A549 (cell line): ENCODE measurements at places on chromosomes 1 and 21. TPM values are rescaled to one million over a fixed set of nuclear protein-coding genes. Genes with fewer than 3 reads are reported as not detected.

- no peak for DNase-seq
Observed at GRCh38 chr1:158045639-158046038, 52.2 kb downstream of the KIRREL1 start.

DNA sequence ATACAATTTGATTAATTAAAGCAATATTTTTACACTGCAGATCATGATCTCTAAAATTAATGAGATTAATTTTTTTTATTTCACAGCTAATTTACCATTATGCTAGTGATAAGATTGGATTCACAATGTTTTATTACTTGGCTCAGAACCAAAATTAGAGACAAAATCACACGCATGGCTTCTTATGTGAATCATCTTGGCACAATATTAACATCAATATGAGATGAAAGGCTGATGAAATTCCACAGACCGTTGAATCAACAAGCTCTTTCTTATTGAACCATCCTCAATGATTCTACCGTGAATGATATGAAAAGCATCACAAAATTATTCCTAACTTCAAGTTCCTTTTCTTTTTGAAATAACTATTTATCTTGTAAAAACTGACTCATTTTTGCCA is 544.9 kb downstream of the KCNT2 start:
- no peak for DNase-seq

Gene OR2W3
- not detected in 3 replicates for polyA plus RNA-seq

DNA sequence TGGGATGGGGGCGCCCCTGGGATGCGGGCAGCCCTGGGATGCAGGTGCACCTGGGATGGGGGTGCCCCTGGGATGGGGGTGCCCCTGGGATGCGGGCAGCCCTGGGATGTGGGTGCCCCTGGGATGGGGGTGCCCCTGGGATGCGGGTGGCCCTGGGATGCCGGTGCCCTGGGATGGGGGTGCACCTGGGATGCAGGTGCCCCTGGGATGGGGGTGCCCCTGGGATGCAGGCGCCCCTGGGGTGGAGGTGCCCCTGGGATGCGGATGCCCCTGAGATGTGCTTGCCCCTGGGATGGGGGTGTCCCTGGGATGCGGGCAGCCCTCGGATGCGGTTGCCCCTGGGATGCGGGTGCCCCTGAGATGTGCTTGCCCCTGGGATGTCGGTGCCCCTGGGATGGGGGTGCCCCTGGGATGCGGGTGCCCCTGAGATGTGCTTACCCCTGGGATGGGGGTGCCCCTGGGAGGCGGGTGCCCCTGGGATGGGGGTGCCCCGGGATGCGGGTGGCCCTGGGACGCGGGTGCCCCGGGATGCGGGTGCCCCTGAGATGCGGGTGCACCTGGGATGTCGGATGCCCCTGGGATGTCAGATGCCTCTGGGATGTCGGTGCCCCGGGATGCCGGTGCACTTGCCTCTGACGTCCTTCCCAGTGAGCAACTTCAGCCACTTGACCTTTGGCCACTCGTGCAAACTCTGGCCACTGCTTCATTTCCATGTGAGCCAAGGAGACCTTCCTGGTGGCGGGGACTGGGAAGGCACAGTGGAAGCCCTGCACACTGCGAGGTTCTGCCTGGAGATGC is 37.3 kb upstream of the SLC19A1 start:
- no peak for DNase-seq

DNA sequence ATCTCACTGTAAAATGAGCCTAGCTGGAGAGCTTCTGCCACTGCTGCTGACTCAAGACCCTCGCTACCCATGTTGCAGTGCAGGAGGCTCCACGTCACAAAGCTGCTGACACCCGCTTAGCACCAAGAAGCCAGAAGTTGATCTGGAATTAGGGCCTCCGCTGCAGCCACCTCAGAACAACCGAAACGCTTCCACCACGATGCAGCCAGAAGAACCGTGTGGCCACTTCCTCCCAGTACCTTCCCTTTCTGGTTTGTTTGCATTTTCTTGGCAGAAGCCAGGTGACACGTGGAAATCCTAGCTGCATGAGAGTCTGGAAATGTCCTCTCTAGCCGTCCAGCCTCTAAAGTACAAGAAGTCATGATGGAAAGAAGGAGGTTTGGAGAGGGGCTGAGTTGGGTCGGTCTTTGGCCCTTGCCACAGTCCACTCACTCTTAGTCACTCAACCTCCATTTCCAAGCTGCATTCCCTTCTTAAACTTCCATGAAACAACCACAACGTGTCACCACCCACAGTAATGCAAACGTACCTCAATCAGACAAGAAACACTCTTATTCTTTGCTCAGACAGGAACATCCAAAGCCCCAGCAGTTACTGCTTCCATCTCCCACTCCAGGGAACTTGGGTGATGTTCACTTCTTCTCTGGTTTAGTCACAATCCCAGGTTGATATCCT is 10.0 kb upstream of the CDA start:
- DNase-seq, result no peak

DNA sequence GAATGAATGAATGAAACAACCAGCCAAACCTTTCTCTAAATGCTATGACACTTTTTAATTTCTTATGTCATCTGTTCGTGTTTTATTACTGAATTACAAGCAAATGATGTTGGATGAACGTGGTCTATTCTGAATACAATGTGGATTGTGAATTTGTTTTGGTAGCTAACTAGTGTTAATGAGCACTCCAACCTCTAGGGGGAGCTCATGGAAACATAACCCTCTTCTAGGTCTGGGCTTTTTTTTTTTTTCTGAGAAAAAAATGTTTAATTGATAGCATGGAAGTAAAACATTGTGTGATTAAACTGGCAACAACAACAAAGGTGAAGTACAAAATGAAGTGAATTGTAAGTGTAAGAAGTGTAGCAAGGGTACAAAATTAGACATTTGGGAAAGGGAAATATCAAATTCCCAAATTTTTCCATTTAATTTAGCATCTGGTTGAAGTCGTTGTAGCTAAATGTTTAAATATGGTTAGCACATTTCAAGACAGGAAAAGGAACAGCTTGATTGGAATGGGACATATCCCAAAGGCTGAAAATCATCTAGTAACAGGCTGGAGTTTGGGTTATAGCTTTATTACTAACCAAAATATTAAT is 42.6 kb upstream of the PTGS2 start:
- peak; percentile 26 for DNase-seq

GRCh38 chr1:59971464-59971911 is 44.9 kb upstream of the CYP2J2 start:
- peak; percentile 42 for DNase-seq

GRCh38 chr21:23725576-23725975 is 1881.7 kb downstream of the MRPL39 start:
- no peak for DNase-seq

Gene GSTM1
- not detected in 3 replicates for polyA plus RNA-seq

GRCh38 chr1:89104687-89105086 is 21.2 kb downstream of the GBP2 start:
- no peak for DNase-seq

DNA sequence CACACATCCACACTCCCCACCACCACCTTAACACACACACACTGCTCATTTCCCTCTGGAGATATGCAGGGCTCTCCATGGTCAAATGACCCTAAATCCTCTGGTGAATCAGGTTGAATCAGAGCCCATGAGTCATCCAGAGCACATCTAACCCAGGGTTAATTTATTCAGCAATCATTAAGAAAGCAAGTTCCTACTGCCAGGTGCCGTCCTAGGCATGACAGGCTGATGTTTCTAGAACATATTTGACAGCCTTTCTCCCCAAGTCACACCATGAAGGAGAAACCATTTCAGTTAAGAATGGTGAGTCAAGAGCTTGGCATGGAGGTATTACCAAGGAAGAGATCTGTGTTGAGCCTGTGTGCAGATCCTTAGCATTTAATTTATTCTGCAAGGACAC is 194.3 kb upstream of the CAMK1G start:
- peak; percentile 50 for DNase-seq

DNA sequence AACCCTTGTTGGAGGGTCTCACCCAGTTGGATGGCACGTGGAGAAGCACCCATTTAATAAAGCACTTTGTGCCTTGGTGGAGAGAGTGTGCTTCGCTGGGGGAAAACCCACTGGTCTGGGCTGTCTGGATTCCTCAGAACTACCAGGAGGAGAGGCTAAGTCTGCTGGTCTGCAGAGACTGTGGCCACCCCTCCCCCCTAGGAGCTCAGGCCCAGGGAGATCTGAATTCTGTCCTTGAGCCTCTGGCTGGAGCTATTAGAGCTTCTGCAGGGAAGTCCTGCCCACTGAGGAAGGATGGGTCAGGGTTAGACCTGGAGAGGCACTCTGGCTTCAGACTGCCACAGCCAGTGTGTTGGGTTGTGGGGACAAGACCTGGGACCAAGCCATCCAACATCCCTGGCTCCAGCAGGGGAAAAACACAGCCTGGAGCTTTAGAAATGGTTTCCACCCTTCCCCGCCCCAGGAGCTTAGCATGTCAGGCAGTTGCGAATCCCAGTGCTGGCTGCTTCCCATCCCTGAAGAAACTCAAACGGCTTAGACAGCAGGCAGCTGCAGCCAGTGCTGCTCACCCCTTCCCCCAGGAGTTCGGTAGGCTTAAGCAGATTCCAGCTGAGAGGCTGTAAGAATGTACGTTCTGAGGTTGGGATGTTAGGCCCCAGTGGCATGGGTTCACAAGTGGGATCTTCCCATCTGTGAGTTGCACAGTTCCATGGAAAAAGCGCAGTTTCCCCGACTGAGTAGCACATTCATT is 288.3 kb downstream of the TGFB2 start:
- DNase-seq, result no peak

DNA sequence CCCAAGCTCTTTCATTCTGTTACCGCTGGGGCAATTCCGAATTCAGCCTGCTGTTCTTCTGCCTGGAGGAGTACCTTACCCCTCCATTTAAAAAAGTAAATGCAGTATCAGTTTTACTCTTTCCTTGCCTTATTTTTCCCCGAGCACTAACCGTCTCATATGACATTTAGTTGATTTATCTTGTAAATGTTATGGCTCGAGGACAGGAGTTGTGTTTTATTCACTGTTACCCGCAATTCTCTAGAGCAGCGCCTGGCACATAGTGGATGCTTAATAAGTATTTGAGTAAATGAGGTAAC is 425 bp upstream of the TADA1 start:
- no peak for DNase-seq

Gene KCNE1
- polyA plus RNA-seq, result 0.04 to 0.05 TPM in 2 of 3 replicates, not detected in the other

DNA sequence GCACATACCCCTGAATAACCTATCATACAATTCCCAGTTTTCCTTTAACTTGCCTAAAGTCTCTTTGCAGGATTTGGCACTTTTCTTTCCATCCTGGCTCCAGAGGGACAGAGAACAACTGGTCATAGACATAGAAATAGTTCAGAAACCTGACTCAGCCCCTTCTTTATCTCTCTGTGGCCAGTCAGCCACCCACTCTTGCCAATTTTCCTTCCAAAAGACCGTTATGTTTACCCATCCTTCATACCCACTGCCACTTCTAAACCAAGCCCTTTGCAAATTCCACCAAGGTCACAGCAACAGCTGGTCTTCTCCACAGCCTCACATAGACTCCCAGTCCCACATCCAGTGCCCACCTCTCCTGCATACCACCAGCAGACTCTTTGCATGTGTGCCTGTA is 127.2 kb upstream of the FGGY start:
- no peak for DNase-seq

DNA sequence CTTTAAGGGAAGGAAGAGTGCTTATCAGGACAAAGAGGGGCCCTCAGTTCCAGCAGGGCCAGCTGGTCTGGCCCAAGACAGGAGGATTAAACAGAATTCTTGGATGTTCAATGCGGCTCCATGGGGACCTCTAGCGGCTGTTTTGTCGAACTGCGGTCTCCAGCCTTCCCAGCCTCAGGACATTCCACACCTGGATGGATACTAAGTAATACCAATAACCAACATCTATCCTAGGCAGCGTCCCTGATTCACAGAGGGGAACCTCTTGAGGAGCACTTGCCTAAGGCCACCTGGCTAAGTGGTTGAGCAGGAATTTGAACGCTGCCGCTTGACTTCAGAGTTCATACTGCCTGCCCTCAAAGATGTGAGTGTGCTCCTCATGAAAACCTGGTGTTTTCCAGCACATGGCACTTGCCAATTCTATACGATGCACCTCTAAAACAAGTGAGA is 15.5 kb upstream of the CD247 start:
- DNase-seq, result peak; percentile 68

Gene FAM110D
- polyA plus RNA-seq, result 0.04 to 0.05 TPM (median 0.04 TPM) in 3 replicates

DNA sequence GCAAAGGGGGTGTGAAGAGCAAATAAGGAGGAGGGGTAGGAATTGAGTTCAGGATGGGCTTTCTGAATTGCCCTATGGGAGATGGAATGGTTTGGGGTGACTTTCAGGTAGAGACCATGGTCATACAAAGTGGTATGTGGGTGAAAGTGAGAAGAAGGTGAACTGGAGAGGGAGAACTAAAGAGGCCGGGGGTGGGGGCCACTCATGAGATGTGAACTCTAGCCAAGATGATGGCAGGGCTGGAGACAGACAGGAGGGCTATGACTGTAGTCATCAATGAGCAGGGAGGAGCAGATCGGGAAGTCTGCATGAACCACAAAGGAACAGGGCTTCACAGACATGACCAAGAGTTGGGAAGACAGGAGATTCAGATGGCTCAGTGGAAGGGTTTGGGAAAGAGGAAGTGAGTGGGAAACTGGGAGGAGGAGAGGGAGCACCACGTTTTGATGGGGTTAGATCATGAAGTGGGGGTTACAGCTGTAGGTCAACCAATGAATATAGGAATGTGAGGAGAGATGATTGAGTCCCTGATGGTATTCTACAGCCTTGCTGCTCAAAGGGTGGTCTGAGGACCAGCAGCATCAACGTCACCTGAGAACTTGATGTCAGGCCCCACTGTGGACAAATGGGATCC is 20.7 kb upstream of the LRRC8D start:
- no peak for DNase-seq

Gene SMIM12
- 34.5 to 37.5 TPM (median 34.6 TPM) in 3 replicates for polyA plus RNA-seq

- no peak for DNase-seq
Observed at GRCh38 chr1:190176776-190177175, 300.9 kb downstream of the BRINP3 start.

Gene CAMK1G
- 0.03 to 0.13 TPM in 2 of 3 replicates, not detected in the other for polyA plus RNA-seq

DNA sequence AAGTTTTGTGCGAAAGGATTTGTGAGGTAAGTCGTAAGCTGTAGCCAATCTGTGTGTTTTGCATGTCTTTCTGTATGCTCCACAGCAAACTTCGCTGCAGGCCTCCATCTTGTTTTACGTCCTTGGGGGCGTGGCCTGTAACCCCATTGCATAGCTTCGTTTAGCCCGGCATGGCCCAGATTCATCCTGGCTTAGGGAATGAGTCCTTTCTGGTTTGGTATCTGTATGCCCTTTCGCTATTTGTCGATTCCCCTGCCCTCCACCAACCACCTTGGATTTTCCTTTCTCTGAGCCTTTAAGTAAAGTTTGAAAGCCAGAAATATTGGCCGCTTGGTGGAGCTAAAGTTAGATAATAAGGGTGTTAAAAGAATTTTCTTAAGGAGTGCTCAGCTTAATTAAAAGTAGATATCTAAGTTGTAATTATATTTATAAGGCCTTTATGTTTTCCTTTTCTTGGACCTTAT is 1.1 kb downstream of the THEM4 start:
- no peak for DNase-seq

Gene ACAP3
- polyA plus RNA-seq, result 19.7 to 24.2 TPM (median 24.2 TPM) in 3 replicates

Gene DRAXIN
- polyA plus RNA-seq, result 0.03 to 0.08 TPM in 2 of 3 replicates, not detected in the other

- no peak for DNase-seq
Observed at GRCh38 chr1:109625176-109625575, 5.5 kb downstream of the AMPD2 start.

Gene TNFRSF14
- 0.22 to 0.31 TPM (median 0.25 TPM) in 3 replicates for polyA plus RNA-seq

DNA sequence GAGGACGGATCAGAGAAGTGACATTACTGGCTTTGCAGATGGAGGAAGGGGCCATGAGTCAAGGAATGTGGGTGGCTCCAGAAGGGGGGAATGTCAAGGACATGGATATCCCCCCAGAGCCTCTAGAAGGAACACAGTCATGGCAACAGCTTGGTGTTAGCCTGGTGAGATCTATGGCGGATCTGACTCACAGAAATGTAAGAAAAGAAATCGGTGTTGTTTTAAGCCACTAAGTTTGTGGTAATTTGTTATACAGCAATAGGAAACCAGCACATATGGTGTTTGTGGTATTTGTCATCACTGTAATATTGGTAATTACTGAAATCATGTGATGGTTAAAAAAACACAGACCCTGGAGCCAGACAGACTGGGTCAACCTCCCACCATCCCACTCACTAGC is 236.2 kb downstream of the SETD4 start:
- DNase-seq, result no peak
